Activated naive CD4-positive, alpha-beta T cell treated with anti-CD3 and anti-CD28 coated beads, Interleukin-2, amount 50 U/mL, for 16 hours (primary cell): ENCODE measurements at places on chromosomes 3 and 15.

DNA sequence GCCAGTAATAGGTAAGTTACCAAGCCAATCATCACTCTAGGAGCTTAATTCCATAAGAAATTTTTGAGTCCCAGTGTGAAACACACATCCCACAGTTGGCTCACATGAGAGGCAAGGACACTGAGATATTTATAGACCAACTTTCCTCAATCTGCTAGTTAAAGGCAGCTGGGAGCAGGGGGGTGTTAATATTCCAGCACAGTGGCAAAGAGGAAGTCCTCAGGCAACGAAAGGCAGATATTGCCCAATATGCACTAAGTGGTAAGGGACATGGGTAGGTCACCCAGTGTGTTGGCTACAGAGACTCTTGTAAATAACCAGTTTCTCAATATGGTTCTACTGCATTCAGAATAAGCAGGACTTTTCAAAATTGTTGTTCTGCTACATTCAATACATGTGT lies 61.0 kb downstream of the TOP2B start:
- DNase-seq: no peak

DNA sequence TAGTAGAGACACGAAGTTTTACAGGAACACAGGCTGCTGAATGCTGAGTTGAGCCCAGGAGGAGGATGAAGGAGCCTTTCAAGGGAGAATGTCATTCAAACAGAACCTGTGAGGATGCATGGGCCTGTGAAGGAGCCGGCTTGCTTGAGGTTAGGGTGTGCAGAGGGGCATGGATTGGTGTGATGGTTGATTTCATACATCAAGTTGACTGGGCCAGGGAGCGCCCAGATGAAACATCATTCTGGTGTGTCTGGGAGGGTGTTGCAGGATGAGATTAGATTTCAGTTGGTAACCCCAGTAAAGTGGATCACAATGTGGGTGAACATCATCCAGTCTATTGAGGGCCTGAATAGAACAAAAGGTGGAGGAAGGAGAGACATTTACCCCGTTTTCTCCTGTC lies 243.6 kb downstream of the EDEM1 start:
- no peak for DNase-seq

GRCh38 chr3:98746122-98746521 lies 17.0 kb upstream of the ST3GAL6 start:
- no peak for DNase-seq

DNA sequence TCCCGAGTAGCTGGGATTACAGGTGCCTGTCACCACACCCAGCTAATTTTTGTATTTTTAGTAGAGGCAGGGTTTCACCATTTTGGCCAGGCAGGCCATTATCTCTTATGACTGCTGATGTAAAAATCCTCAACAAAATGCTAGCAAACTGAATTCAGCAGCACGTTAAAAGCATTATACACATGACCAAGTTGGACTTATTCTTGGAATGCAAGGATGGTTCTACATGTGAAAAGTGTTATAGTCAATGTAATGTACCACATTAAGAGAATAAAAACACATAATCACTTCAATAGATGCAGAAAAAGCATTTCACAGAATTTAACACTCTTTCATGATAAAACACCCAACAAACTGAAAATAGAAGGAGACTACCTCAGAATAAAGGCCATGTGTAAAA lies 20.2 kb downstream of the RNF13 start:
- no peak for DNase-seq

GRCh38 chr3:53100818-53101466 lies 29.3 kb downstream of the RFT1 start:
- DNase-seq: no peak

DNA sequence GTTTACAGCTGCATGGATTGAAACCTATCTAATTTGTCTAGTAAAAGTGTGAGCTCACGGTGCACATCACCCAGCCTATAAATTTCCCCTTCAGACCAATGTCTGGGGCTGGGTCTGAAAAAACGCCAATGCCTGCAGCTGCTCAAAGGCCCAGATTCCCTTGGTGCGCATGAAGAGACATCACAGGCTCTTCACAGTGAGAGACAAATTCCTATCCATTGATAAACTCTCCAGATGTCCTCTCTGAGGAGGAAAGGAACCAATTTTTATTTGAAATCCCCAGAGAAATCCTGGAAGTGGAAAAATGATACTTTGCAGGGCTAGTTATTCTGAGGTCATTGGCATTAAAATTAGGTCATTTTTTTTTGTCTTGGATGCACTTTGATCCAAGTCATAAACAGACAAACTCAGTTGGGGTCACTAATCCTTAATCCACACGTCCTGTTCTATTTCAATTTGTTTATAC lies 360.5 kb downstream of the EPHA3 start:
- no peak for DNase-seq
